ENCODE measurements at places on chromosomes 12 and 14.

- DNase-seq = no peak
Measured at GRCh38 chr12:108734200-108734906, 3.0 kb upstream of the CORO1C start.

DNA sequence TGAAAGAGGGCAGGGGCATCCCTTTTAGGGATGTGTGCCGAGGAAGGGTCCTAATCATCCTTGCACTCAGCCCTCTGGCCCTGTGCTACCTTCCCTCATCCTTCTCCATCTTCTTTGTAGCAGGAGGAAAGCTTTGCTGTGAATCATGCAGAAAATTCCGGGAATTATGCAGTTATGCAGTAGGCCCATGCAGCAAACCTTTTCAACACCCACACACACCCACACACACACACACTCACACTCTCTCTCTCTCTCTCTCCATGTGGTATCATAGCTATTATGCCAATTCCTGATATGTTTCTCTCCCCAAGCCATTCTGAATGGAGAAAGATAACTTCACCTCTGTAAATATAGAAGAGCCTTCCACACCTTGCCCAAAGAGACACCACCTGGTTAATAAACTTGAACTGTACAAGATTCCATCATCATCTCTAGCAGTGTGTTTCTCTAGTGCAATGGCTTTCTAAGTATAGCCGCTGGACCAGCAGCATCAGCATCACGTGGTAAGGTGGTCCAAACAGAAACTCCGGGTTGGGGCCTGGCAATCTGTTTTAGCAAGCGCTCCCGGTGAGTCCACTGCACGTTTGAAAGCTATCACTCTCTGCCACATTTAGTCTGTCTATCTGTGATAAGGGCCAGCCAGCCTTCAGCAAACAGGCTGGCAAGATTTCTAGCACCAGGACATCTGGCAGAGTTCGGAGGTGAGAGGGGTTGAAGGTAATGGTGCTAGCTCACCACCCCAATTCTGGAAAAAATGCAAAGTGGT, 57.6 kb downstream of the MDM2 start:
- DNase-seq = no peak

DNA sequence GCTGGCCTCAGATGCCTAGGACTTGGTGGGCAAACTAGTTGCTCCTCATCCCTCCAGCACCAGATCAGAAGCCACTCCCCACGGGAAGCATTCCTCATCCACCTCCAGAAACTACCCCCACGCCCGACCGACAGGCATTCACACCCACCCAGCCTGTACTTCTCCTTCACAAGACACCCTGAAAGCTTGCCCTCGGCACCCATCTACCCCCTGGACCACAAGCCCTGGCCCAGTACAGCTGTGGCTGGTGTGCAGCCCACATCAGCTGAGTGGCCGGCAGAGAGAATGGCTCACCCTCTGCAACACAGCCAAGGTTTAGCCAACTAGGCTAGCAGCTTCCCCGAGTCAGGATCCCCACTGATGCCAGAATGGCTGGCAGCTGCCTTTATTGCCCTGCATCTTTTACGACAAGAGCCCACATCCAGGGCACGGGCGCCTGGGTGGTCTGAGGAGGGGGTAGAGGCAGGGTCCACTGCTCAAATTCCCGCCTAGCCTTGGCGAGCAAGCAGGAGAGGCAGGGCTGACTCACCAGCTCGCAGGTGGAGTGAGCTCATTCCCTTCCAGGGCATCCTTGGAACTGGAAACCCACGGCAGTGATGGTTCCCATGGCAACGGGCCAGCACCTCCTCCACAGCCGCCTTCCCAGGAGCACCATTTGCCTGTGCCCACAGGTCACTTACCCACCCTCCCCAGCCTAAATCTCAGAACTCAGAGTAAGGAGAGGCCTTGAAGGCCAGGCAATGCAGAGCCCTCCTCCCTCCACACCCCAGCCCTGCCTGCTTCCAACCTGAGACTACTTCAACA, 17.1 kb downstream of the ACTN1 start:
- peak; percentile 15 for DNase-seq

- no peak for DNase-seq
Measured at GRCh38 chr12:22979854-22980469, 355.0 kb downstream of the ETNK1 start.

DNA sequence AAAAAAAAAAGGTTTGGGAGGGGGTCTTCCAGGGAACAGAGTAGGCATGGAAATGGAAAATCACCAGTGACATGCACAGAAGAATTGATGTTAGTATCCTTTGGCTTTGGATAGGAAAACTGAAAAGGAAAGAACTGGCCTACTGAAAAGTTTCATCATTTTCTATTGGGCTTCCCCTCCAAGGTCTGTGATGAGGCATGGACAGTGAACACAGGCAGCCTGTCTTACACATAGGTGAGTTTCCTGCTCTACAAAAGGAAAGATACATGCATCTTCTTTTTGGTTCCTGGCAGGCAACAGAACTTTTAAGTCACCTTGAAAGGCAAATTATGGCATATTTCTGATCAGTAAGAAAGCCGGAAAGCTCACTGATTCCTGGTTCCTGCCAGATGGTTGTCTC, 5.8 kb downstream of the BMAL2 start:
- DNase-seq = no peak

GRCh38 chr12:46798056-46798455, 27.7 kb downstream of the SLC38A4 start:
- DNase-seq = no peak

DNA sequence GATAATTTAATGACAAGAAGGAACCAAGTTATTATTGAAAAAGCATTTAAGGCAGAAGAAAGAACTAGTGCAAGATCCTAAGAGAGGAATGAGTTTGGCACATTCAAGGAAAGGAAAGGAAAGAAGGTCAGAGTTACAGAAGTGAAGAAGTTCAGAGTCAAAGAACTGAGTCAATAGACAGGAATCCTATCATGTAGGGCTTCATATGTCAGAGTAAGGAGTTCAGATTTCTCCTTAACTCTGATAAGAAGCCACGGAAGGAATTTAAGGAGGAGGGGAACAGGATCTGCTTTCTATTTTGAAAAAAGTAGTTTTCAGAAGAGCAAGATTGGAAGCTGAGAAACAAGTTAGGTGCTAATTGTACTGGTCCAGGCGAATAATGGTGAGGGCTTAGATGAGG, 223.1 kb upstream of the FOXN3 start:
- no peak for DNase-seq

DNA sequence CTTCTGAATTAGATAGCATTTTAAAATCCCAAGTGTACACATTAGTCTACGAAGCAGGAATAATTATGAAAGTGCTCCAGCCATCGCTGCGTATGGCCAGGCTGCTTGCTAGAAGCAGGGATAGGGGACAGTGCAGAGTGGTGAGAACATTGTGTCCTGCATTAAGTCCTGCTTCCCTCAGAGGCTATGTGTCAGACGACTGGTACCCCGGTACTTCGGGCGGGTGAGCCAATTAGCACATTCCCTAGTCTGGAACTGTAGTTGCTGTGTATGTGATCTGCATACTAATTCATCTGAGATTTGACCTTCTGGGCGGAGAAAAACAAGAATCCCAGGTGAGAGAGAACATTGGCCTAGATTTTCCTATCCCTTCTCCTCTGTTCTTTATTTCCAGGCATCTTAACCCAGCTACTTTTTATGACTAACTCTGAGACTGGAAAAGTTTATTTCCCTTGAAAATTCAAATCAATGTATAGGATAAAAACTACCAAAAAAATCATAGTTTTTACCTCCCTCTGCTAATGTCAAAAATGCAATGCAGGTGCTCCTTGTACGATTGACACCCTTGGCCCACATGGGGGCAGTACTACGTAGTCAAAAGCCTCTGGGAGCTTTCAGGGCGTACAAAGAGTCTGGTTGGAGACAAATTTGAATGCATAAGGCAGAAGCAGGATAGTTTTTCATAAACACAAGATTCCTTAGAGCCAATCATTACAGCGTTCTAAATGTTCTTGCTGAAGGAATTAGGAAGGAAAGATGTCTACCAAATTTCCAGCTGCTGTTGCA, 764.3 kb downstream of the NOVA1 start:
- DNase-seq = peak; percentile 80

DNA sequence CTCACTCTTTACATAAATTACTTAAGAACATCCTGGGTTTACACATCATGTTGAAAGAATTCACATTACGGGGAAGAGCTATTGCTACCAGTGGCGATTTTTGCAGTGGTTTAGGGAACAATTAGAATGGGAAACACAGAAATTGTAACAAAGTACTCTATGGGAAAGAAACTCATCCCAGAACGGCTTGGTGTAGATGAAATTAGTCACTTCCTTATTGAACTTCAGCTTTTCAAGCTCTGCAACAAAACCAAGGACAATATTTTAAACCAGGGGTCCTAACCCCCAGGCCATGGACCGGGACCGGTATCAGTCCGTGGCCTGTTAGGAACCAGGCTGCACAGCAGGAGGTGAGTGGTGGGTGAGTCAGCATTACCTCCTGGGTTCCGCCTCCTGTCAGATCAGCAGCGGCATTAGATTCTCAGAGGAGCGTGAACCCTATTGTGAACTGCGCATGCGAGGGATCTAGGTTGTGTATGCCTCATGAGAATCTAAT, 32.3 kb upstream of the FICD start:
- DNase-seq = no peak

DNA sequence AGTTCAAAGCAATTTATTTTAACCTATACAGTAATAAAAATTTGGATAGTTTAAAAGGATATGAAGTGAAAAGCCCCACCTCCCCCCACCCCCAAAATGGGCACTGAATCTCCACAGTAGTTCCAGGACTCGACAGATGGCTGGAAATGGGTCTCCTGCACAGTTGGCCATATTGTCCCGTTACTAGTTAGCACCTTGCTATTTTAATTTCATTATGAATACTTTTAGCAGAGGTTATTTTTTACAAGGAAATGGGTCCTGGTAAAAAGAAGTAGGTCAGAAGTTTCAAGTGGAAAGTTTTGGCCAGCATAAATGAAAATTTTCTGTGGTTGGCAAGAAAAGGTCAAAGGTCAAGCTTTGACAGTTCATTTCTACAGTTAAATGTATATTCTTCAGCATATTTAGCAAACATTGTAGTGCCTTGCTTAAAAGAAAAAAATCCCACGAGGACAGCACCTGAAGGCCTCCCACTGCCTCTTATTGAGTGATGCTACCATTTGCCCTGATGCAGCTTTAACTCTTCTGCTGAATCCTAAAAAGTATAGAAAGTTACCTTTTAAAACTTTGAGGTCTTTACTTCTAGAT, 28.3 kb downstream of the MTHFD1 start:
- no peak for DNase-seq

DNA sequence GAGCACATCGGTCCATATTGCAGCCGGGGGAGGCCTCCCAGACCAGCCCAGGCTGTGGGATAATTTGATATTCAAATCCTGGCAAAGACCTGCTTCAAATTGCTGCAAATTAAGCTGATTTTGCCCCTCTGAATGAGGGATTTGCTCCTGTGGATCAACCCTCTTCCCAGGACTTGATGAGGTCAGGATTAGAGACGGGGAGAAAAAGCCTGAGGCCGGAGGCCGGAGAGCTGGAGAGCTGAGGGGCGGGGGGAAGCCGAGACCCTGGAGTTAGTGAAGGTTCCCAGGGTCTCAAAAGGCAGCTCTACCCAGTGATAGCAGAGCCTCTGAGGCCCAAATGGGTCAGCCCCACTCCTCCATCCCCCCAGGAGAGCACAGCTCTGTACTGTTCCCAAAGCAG, 17.5 kb upstream of the VSX2 start:
- DNase-seq = no peak

GRCh38 chr12:44904321-44904720, 28.2 kb upstream of the NELL2 start:
- no peak for DNase-seq

GRCh38 chr14:76771437-76771980, 10.2 kb downstream of the VASH1 start:
- DNase-seq = no peak

DNA sequence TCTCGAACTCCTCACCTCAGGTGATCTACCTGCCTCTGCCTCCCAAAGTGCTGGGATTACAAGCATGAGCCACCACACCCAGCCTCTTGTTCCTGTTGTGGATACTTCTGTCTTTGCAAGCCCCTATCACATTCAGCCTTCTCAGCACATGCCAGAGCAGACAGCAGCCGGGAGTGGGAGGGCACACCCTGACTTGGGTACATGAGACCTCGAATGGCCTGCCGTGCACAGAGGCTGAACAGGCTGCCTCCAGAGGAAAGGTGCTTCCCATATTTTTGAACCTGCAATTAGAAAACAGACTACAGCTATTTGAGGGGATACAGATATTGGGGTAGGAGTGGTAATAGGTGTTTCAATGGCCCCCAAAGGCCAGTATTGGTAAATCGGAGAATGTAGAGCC, 307.3 kb upstream of the DIO3 start:
- DNase-seq = no peak

DNA sequence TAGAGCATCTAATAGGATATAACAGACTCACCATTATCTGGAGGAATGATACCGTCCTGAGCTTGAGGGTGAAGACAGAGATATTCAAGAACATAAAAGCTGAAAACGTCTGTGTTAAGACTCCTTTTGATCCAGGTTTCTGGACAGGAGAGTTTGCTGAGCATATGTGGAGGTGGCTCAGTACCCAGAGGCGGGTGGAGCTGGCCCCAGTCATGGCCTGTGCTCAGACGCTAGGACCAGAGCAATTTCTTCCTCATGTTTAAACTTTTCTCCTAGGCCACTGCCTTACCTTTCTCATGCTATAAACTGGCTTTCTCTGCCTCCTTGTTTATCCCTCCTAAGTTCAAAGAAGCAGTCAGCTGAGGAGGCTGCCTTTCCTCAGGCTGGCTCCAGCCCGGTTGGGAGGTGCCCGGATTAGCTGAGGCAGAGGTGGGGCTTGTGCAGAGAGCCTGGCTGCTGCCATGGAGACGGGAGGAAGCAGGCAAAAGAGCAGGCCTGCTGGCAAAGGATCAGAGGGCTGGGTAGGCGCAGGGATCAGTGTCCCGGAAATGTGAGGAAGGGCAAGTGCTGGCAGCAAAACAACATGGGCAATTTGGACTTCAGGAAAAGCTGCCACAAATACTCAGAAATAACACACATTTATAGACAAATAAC, 13.7 kb downstream of the COA8 start:
- peak; percentile 83 for DNase-seq

DNA sequence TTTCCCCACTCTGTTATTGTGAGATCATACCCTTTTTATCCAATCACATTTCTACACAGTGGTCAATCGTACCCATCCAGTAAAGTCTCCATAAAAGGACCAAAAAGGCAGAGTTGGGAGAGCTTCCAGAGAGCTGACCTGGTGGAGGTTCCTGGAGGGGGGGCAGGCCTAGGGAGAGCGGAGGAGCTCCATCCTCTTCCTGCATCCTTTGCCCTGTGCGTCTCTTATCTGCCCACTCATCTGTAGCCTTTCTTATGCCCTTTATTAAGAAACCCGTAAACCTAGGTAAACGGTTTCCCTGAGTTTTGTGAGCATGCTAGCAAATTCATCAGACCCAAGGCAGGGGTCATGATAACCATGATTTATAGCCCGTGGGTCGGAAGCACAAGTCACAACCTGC, 26.2 kb downstream of the EVL start:
- DNase-seq = no peak

DNA sequence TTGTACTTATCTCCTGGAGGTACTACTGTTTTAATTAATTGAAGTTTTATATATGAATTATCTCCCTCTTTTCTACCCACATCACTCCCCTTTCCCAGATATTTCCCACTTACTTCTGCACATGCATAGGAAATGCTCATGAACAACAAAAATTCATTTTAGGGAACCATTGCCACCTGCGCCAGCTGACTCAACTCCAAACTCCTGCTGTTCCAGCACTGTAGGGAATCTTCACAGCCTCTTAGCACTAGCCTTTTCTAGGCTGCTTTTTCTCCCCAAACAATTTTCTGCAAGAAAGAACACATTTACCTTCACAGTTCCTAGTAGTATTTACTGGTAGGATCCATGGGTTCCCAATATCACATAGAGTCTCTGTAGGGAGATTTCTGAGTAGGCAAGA, 268.4 kb downstream of the LRFN5 start:
- no peak for DNase-seq
